ENCODE measurements at places on chromosomes 1 and 21.
A peak's percentile ranks its signal among the peaks of the same experiment; 100 is the strongest.

DNA sequence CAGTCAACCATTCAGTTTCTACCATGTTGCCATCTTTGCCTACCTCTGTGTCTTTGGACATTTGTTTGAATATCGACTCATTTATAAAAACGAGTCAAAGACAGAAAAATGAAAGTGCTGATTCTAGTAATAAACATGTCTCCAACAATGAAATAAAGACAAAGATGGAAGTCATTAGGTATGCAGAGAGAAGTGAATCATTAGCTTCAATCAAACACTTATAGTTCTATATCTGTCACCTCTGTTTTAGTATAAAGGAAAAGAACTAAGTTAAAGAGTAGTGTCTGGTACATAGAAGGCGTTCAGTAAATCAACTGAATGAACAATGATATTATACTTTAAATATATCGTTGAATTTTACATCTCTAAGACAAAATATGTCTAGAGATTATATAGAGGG, 1.7 kb upstream of the TSPAN2 start:
- H3K27me3 ChIP-seq: peaks cover 5% of the 10 kb centered on the region
- H3K27ac ChIP-seq: no peak overlapping the region
- H3K4me1 ChIP-seq: peaks cover 10% of the 10 kb centered on the region
- no peak for DNase-seq

DNA sequence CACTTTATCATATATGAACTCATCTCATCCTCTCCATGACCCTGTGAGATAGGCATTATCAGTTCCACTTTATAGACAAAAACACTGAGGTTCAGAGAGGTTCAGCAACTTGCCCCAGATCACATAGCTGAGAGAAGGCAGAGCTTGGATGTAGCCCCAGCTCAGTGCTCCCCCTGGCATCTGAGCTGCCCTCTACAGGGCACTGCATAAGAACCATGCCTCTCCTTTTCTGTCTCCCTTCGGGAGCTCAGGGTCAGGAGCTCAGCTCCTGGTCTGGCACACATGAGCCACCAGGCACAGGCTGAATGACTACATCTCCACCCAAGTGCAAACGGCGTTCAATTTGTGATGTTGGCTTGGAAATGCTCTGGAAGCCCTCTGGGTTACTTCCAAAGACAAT, 16.9 kb downstream of the RAB7B start:
- H3K27ac ChIP-seq: no peak overlapping the region
- DNase-seq: no peak
- H3K36me3 ChIP-seq: peaks cover 3% of the 10 kb centered on the region
- no peak overlapping the region for H3K4me3 ChIP-seq

DNA sequence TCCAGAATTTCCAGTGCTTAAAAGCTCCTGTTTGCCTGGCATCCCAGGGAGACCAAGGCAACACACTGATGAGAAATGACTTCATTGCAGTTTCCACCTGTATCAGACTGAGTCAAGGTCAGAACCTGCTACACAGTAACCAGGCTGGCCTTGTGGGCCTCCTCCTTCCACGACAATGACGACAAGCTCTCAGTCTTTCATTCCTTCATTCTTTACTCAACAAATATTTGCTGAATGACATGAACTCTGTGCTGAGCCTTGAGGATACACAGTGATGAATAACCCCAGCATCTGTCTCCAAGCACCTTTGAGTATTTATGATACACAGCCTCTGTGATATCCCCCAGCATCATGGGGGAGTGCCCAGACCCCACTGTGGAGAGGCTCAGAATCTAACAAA, 8.9 kb upstream of the LCE5A start:
- DNase-seq: no peak
- no peaks in the 10 kb centered on the region for H3K4me1 ChIP-seq
- no peak overlapping the region for H3K4me3 ChIP-seq
- no peak overlapping the region for H3K27ac ChIP-seq

DNA sequence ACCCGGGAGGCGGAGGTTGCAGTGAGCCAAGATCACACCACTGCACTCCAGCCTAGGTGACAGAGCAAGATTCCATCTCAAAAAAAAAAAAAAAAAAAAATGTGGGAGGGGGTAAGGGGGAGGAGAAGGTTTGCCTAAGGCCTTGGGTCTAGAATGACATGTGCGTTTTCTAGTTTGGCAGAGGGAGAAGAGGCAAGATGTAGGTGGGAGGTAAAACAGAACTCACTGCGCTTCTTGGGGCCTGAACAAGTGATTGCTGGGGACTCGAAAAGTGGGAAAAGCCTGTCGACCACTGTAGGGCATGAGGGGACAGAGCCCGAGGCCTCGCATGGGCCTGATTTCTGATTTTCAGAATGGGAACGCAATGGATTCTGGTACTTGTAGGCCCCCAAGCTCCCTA, 19.9 kb downstream of the RUNX3 start:
- no peak for DNase-seq
- H3K4me1 ChIP-seq: peaks cover 17% of the 10 kb centered on the region
- H3K4me3 ChIP-seq: no peak overlapping the region
- peak overlapping the region; percentile 63 for H3K27ac ChIP-seq

- H3K27ac ChIP-seq: no peak overlapping the region
- H3K36me3 ChIP-seq: no peaks in the 10 kb centered on the region
- no peak overlapping the region for H3K4me3 ChIP-seq
- no peak for DNase-seq
- peaks cover 4% of the 10 kb centered on the region for H3K27me3 ChIP-seq
Observed at GRCh38 chr1:206646504-206646903, 11.2 kb downstream of the DYRK3 start.

GRCh38 chr1:111052246-111052645, 87.6 kb downstream of the DRAM2 start:
- peaks cover 9% of the 10 kb centered on the region for H3K36me3 ChIP-seq
- H3K4me3 ChIP-seq: no peak overlapping the region
- H3K27me3 ChIP-seq: no peaks in the 10 kb centered on the region
- H3K27ac ChIP-seq: no peak overlapping the region

DNA sequence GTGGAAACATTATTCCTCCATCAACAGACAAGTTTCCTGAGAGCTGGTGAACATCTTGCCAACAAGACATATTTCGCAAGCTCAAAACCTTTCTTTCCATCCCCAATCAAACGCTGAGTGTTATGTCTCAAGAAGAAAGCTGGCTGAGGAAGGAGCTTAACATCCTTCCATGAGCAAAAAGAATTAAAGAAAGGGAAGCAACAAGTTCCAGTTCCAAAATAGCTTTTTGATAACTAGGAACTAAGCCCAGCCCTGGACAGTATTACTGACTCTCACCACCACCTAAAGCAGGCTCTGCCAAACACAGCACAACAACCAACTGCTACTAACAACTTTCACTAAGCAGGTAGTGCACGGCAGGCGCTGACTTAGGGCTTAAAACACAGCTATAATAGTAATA, 50.2 kb downstream of the CAPZB start:
- H3K27ac ChIP-seq: peak overlapping the region; percentile 80
- no peak overlapping the region for H3K4me3 ChIP-seq
- H3K4me1 ChIP-seq: peaks cover 49% of the 10 kb centered on the region
- H3K36me3 ChIP-seq: peaks cover 15% of the 10 kb centered on the region
- H3K27me3 ChIP-seq: no peaks in the 10 kb centered on the region
- DNase-seq: no peak

- no peaks in the 10 kb centered on the region for H3K4me1 ChIP-seq
Observed at GRCh38 chr1:232382671-232383070, 247.3 kb downstream of the SIPA1L2 start.

GRCh38 chr1:101310506-101310905, 73.7 kb downstream of the S1PR1 start:
- peaks cover 13% of the 10 kb centered on the region for H3K36me3 ChIP-seq
- no peaks in the 10 kb centered on the region for H3K27me3 ChIP-seq
- peak overlapping the region; percentile 90 for H3K27ac ChIP-seq

DNA sequence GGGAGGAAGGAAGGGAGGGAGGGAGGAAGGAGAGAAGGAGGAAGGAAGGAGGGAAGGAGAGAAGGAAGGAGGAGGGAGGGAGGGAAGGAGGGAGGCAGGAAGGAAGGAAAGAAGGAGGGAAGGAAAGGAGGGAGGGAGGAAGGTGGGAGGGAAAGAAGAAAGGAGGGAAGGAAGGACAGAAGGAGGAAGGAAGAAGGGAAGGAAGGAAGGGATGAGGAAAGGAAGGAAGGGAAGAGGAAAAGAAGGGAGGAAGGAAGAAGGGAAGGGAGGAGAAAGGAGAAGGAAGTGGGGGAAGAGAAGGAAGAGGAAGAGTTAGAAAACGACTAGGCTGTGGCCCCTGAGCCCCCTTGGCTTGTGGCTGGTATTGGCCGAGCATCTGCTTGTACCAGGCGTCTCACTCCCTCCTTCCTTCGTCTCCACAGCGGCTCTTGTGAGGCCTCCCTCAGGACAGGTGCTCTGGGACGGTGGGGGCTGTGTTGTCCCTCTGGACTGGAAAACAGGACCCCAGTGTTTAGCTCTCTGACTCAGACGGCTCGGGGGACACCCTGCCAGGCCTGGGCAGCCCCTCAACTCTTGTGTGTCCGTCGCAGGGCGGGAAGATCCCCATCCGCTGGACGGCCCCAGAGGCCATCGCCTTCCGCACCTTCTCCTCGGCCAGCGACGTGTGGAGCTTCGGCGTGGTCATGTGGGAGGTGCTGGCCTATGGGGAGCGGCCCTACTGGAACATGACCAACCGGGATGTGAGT, 36.2 kb upstream of the C1QA start:
- H3K4me1 ChIP-seq: no peaks in the 10 kb centered on the region
- peaks cover 18% of the 10 kb centered on the region for H3K27me3 ChIP-seq
- H3K36me3 ChIP-seq: no peaks in the 10 kb centered on the region
- H3K4me3 ChIP-seq: no peak overlapping the region
- DNase-seq: no peak
- H3K27ac ChIP-seq: no peak overlapping the region

DNA sequence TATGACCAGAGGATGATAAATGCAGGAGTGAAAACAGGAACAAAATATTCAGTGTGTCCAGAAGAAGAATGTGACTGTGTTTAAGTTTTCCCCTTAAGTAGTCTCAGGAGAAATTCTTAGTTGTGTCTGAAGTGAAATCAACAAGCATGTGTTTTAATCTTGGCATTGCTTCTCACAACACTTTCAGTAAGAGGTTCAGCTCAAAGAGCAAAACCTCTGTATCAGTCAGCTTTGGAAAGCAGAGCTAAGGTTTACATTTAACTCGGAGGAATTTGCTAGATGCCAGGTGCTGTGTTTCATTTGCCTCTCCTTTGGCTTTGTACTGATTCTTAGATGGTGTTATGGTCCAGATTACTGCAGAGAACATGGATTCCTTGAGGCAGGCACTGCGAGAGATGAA, 28.6 kb downstream of the CC2D1B start:
- H3K27me3 ChIP-seq: no peaks in the 10 kb centered on the region
- no peak overlapping the region for H3K27ac ChIP-seq
- H3K4me1 ChIP-seq: no peaks in the 10 kb centered on the region

DNA sequence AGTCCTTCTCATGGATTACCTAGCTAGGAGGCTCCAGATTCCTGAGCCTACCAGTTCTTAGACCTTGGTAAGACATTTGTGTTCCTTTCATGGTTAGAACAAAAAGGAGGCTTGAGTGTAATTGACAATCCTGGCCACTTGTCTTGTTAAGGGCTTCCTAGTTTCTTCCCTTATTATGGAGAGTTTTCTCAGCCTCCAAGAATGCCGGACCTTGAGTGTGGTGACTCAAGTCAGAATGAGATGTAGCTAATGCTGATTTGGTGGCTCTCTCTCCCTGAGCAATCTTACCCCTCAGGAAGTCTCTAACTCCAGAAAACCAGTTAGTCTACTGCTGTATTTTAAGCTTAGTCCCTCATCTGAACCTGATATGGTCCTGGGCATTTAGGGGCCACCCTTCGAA, 14.3 kb downstream of the CHI3L2 start:
- H3K4me1 ChIP-seq: no peaks in the 10 kb centered on the region
- no peak overlapping the region for H3K4me3 ChIP-seq
- peaks cover 30% of the 10 kb centered on the region for H3K36me3 ChIP-seq
- no peaks in the 10 kb centered on the region for H3K27me3 ChIP-seq

- H3K27ac ChIP-seq: no peak overlapping the region
- H3K4me3 ChIP-seq: no peak overlapping the region
- H3K4me1 ChIP-seq: peaks cover 3% of the 10 kb centered on the region
- DNase-seq: no peak
- peaks cover 4% of the 10 kb centered on the region for H3K27me3 ChIP-seq
- no peaks in the 10 kb centered on the region for H3K36me3 ChIP-seq
Observed at GRCh38 chr21:38349111-38349746, 92.4 kb downstream of the KCNJ15 start.

DNA sequence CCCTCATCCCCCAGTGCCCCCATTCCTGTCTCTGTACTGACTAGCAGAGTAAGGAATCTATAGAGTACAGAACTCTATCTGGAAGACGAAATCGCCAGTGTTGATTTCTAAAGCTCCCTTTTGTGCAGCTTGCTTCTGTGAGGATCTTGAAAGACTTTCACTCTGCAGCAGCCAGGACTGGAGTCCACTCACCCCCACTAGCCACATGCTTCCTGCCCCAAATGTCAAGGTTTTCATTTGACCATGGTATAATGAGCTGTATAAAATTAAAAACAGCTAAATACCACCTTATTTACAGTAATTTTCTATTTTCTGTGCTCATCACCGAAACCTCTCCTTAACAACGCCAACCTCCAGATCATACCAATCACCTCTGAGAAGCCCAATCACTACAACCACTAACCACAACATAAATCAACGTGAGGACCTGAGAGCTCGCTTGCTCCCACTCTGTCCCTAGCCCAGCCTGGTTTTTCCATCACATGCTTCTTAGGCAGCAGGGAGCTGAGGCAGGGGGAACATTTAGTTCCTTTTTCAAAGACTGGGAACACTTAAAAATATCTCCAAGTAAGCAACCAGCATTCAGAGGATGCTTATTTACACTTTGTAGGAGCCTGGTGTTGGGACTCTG, 56.1 kb upstream of the IRF2BP2 start:
- H3K4me3 ChIP-seq: no peak overlapping the region
- peaks cover 2% of the 10 kb centered on the region for H3K36me3 ChIP-seq
- no peak overlapping the region for H3K27ac ChIP-seq
- DNase-seq: no peak

DNA sequence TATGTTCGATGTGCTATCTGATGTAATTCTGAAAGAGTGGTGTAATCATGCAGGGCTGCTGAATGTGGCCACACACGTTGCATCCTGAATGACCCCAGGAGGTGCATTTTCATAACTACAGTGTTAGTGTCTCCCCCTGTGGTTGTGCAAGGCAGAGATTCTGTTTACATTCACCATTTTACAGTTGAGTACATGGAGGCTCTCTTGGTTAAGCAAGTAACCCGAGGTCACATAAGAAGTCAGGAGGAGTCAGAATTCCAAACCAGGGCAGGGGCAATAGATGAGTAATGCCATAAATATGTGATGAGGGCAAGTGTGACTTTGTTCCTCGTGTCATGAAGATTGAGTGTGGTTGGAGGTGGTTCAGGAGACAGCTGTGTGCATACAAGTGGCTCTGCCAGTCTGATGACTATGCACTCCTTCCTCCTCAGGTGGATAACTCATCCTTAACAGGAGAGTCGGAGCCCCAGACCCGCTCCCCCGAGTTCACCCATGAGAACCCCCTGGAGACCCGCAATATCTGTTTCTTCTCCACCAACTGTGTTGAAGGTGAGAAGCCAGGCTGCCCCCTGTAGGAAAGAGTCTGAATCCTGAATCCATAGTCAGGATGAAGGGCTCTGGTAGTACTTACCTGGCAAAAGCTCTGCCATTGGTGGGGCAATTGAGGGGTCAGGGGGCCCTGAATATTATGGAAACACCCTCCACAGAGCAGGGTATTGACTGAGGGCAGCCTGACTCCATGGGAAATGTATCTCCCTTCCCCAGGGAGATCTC, 9.3 kb downstream of the ATP1A2 start:
- H3K27ac ChIP-seq: no peak overlapping the region
- H3K36me3 ChIP-seq: no peaks in the 10 kb centered on the region
- no peaks in the 10 kb centered on the region for H3K4me1 ChIP-seq
- peaks cover 8% of the 10 kb centered on the region for H3K27me3 ChIP-seq
- no peak overlapping the region for H3K4me3 ChIP-seq

GRCh38 chr1:191460234-191460633, 698.0 kb upstream of the RGS18 start:
- H3K4me3 ChIP-seq: no peak overlapping the region
- H3K27ac ChIP-seq: no peak overlapping the region
- no peaks in the 10 kb centered on the region for H3K27me3 ChIP-seq
- no peak for DNase-seq
- H3K36me3 ChIP-seq: no peaks in the 10 kb centered on the region
- H3K4me1 ChIP-seq: no peaks in the 10 kb centered on the region

Measured in memory B cell (primary cell).